NCI-H2081 treated with DMSO at 0.1 percent for 48 hours (cell line): ENCODE measurements at places on chromosomes 7 and 10.

DNA sequence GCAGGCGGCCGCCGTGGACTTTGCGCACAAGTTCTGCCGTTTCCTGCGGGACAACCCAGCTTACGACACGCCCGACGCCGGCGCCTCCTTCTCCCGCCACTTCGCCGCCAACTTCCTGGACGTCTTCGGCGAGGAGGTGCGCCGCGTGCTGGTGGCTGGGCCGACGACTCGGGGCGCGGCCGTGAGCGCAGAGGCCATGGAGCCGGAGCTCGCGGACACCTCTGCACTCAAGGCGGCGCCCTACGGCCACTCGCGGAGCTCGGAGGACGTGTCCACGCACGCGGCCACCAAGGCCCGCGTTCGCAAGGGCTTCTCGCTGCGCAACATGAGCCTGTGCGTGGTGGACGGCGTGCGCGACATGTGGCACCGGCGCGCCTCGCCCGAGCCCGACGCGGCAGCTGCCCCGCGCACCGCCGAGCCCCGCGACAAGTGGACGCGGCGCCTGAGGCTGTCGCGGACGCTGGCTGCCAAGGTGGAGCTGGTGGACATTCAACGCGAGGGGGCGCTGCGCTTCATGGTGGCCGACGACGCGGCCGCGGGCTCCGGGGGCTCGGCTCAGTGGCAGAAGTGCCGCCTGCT, 14.1 kb downstream of the SH2B2 start:
- DNase-seq = no peak

DNA sequence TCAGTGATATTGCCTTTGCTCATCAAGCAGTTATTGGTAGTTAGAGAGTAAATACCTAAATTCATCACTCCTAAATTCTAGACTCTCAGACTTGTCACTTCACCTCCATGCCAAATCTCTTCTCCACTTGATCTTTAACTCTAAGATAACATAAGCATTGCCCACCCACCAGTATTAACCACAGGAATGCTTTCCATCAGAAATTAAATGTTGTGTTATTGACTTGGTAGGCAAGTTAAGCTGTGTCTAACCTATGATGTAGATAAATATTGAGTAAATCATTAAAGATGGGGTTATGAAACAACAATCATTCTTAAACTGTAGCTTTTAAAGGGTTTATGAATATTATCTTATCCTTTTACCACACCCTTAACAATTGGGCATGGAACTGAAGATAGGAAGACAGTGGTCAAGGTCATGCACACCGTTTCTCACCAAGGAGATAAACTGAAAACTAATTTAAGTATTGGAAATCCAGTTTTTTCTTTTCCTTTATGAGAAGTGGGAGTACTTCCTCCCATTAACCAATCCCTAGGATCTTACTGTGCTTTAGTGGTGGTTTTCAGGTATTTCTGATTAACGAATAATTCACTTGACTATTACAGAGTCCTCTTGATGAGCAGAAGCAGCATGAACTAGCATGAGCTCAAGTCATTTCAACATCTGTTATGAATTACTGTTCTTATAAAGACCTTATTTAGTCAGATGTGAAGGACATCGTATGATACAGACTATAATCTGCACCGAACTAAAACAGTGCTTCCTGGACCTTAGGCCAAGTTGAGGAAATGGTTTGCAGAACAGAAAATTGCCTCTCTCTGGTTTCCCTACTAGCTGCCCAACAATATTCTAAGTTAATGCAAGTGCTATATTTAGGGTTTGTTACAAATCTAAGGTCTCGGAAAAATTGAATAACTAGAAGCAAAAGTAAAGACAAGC, 142.0 kb downstream of the LCOR start:
- no peak for DNase-seq

DNA sequence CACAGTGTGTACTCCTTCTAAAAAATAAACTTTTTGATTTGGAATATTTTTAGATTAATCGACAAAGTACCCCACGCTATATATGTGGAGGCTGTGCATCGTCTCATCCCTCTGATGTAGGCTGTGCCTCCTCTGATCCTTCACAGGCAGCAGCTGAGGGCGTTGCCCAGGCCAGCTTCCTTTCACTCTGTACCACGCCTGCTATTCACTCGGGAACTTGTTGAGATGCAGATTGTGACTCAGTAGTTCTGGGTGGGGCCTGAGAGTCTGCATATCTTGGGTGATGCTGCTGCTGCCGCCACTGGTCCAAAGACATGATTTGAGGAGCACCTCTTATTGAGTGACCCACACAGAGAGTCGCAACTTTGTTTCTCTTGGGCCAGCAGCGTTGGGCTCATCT, 7.9 kb upstream of the C10orf120 start:
- DNase-seq = no peak

GRCh38 chr10:33195608-33196376, 138.7 kb downstream of the NRP1 start:
- no peak for DNase-seq

GRCh38 chr10:103350175-103350516, 794 bp downstream of the PCGF6 start:
- DNase-seq = no peak

- DNase-seq = no peak
Observed at GRCh38 chr10:127840884-127841283, 51.9 kb downstream of the CLRN3 start.

DNA sequence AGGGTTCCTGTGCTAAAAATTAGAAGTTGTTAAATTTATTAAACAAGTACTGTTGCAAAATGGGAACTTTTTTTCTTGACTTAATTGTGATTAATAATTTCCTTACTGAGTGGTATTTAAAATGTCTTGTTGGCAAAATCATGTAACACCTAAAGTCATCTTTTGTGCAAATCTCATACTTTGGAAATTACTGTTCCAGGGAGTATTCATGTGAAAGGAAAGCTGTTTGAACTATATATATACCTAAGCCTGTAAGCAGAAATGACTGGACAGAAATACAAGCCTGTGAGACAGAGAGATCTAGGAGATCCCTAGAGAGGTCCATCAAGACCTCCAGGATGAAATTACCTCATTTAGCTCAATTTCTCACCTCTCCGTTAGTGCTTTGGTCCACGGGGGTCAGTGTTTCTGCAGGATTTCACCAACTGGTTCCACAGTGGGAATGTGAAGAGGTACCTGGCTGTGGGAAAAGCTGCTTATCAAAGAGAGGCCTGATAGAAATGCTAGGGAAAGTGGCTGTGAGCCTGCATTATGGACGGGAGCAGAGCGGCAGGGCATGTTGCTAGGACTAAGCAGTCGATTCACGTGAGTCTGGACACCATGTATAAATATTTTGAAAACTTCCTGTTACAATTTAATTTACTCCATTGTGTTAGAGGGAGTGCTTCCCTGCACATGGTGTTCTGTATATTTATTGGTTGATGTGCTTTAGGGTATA, 7.9 kb downstream of the LUC7L2 start:
- DNase-seq = no peak

GRCh38 chr10:8768341-8768740, 713.9 kb downstream of the GATA3 start:
- no peak for DNase-seq

GRCh38 chr10:3654980-3655379, 130.0 kb downstream of the KLF6 start:
- no peak for DNase-seq

DNA sequence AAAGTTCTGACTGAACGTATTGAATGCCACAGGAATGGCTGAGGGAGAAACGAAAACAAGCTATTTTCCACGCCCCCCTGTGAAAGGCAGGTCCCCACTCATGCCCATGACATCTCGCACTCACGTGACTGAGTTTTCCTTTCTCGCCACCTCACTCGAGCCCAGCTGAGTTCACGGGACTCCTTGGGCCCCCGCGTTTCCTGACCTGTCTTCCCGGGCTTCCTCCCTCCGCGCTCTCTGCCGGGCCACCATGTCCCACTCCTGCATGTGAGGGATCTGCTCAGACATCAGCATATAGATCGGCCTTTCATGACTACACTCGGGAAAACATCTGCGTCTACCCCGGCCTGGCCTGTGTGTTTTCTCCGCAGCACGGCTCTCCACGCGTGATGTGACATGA, 226.0 kb upstream of the ADARB2 start:
- DNase-seq = no peak

GRCh38 chr7:85714043-85714578, 527.3 kb upstream of the SEMA3D start:
- DNase-seq = no peak

GRCh38 chr7:88928276-88928675, 132.7 kb upstream of the TEX47 start:
- DNase-seq = no peak

DNA sequence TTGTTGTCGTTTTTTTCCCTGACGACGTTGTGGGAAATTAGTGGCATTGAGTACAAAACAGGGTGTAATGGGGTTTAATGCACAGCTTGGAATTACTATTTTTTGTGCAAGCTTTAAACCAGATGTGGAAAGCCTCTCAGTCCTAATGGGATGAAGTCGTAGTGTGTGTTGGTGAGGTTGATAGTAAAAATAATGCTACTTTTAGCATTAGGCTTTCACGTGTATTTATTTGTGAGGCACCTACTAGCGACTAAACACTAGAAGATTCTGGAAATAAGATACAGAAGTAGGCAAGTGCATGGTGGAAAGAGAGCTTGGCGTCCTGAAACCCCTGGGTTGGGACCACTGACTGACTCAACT, 588 bp upstream of the ORC5 start:
- DNase-seq = no peak

DNA sequence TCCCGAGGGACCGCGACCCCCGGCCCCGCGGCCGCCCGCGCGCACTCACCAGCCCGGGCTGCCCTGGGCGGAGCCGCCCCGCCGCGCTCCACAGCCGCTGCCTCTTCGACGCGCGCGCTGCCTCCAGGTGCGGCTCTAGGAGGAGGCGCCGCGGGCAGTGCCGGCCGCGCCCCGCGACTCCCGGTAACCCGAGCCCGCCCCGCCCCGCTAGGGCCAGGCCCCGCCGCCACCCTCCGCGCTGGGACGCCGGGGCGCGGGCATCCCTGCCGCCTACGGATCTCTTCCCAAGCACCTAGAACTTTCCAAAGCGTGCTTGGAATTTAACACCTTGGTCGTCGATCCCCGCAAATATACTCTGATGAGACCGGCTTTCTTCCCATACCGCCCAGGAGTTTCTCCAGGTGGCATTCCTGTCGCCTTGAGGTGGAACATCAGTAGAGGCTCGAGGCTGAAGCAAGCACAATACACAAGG, at the start of gene SLC26A5:
SLC26A5 (minus strand) TSS at position 159 of the 472 bp plus-strand sequence. CDS start 24,693 bp downstream, outside the sequence.
- DNase-seq = no peak

- no peak for DNase-seq
Observed at GRCh38 chr10:77422491-77423338, 214.9 kb downstream of the KCNMA1 start.

- no peak for DNase-seq
Observed at GRCh38 chr7:134462337-134462925, 3.5 kb upstream of the AKR1B1 start.

- DNase-seq = no peak
Observed at GRCh38 chr7:3585826-3586225, 284.8 kb downstream of the SDK1 start.

GRCh38 chr7:91082038-91082437, 182.2 kb upstream of the FZD1 start:
- no peak for DNase-seq

- no peak for DNase-seq
Observed at GRCh38 chr10:5283305-5284158, 81.2 kb upstream of the UCN3 start.

DNA sequence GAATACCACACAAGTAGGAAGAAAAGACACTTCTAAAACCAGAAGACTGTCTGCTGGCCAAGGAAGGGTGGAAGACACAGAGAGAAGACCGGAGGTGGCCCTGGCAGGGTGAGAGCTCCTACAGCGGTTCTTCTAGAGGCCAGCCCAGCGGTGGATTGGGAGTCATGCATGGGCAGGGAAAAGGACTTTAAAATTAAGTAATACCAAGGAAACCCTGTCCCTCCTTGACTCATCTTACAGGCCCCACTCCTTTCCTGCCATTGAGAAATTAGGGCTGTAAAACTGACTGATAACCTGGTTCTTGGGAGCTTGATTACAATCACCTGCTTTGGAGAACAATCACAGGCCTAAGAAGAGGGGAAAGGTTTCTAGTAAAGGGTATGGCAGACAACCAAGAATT, 16.1 kb downstream of the CALML3 start:
- DNase-seq = no peak

DNA sequence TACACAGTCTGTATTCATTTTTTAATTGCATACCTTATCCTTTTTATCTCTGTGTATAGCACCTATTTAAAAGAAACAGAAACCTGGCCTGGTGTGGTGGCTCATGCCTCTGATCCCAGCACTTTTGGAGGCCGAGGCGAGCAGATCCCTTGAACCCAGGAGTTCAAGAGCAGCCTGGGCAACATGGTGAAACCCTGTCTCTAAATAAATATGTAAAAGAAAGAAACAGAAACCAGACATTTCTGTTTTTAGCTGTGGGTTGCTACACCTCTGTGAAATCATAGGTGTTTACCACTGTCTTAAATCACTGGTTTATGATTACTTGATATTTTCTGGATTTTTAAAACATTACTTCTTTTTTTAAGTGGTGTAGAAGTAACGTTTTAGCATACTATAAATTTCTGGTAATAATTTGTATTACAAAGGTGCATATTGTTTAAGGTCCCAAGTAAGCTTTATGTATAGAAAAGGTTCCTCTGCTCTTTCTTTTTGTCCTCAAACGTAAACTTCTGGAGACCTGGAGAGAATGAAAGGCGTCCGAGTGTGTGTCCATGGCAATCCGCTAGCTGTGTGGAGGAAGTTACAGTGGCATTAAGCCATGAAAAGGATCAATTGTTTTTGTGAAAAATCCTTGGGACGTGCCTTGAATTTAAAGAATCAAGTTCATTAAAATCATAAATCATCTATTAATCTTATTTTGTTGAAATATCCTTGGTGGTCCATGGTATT, 41.1 kb downstream of the PTPRZ1 start:
- no peak for DNase-seq
